CD4-positive, alpha-beta T cell treated with Interleukin-15 for 1 hour (primary cell): ENCODE measurements at places on chromosomes 12 and 14.
A peak's percentile ranks its signal among the peaks of the same experiment; 100 is the strongest.

DNA sequence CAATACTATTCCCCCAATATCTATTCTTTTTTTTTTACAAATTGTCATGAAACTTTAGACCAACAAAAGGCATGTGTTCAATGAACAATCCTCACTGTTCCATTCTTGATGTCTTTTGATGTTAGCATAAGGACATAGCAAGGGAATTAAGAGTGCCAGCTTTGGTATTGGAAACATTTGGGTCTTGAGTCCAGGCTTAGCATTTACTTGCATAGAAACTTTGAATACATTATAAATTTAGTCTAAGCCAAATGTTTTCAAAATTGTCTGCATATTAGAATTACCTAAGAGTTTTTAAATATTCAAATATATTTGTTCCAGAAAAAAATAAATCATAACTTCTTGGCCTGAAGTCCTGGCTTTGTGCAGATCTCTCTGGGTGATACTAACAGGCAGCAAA lies 406.5 kb downstream of the LRFN5 start:
- no peak for DNase-seq

- peak; percentile 45 for DNase-seq
Measured at GRCh38 chr12:6644257-6644596, 3.0 kb downstream of the ACRBP start.

GRCh38 chr12:80406253-80406652 lies 37.8 kb upstream of the PTPRQ start:
- no peak for DNase-seq

GRCh38 chr12:76300297-76300665 lies 47.9 kb downstream of the BBS10 start:
- DNase-seq = no peak

DNA sequence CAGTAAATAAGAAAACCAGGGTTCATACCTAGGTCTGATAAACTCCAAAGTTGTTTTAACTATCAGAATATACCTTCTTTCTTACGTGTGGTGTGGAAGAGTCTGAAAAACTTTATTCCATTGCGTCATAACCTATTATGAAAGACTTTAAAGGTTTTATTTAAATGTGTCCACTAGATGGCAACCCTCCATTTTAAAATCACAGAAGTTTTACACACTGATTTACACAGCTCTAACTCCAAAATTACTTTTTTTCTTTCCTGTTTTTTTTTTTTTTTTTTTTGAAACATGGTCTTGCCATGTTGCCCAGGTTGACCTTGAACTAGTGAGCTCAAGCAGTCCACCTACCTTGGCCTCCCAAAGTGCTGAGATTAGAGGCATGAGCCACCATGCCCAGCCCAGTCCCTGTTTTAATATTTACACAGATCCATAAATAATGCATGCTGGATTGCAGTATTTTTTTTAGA lies 17.3 kb upstream of the TMPRSS12 start:
- no peak for DNase-seq

- no peak for DNase-seq
Measured at GRCh38 chr14:92497391-92497790, 16.2 kb upstream of the RIN3 start.

GRCh38 chr12:57389033-57389432 lies 41.8 kb downstream of the R3HDM2 start:
- DNase-seq = no peak

- DNase-seq = no peak
Measured at GRCh38 chr12:51195841-51196240, 22.0 kb downstream of the POU6F1 start.

DNA sequence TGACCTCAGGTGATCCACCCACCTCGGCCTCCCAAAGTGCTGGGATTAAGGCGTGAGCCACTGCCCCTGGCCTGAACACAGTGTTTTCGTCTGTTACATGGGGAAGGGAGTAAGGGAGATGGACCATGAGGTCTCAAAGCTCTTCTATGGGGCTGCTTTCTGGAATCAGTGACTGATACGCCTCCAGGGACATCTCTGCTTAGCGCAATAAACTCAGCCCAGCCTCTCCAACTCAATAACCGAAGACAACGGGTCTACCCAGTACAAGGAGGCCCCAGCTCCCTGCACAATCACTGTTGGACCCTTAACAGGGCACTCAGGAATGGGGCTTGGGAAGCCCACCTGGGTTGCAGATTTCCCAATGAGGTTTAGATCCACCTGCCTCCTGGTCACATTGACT lies 42.6 kb upstream of the CHGA start:
- no peak for DNase-seq

- DNase-seq = peak; percentile 90
Measured at GRCh38 chr12:93467351-93468007, at the start of gene MRPL42. MRPL42 (plus strand) TSS chr12:93467514; CDS start chr12:93469286, 1,772 bp downstream.

DNA sequence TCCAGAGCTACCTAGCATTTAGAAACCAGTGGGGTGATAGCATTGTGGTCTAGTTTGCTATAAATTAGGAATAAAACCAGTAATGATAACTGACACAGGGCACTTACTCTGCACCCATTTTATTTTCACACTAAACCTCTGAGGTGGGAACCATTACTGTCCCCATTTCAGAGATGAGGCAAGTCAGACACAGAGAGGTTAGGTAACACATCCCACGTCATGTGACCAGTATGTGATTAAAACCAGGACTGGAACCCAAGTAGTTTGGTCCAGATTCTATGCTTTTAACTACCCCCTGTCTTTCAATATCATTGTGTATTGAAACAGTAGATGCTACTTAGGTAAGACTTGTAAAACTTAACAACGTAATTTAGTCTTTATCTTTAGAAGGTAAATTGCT lies 110.2 kb downstream of the PLXNC1 start:
- no peak for DNase-seq

- DNase-seq = no peak
Measured at GRCh38 chr14:93044121-93044520, 71.6 kb downstream of the ITPK1 start.

GRCh38 chr12:53696655-53697331 lies 20.9 kb upstream of the ATP5MC2 start:
- no peak for DNase-seq

DNA sequence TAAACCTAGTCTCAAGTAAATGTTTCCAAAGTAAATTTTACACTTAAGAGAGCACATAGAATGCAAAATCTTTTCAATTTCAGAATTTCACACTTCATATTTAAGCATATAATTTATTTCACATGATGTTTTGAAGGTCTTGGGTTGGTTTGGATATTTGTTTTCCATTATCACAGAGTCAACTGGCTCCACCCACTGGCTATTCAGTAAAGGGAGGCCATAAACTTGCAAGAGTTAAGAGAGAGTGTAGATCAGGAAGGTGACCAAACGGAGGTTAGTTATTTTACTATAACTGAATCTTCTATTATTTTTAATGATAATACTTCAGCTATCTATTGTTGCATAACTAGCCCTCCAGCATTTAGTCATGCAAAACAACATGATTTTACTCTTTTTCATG lies 6.2 kb upstream of the CPNE8 start:
- no peak for DNase-seq
